ENCODE measurements at places on chromosomes 1 and 21.

DNA sequence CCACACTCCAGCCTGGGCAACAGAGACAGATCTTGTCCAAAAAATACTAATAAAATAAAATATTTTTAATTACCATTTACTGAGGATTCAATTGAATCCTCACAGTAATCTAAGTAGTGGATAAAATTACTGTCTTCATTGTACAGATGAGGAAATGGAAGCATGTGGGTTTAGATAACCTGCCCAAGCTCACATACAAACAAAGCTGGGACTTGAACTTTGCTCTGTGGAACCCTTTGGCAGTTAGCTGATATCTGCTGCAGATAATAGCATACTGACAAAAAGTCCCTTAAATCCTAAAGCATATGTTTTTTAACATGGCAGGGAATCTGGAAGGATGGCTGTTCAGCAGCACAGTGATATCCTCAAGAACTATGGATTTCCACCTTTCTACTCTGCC, 130.9 kb upstream of the MROH9 start:
- H3K4me3 ChIP-seq = no peak overlapping the region
- H3K4me1 ChIP-seq = peaks cover 4% of the 10 kb centered on the region
- no peaks in the 10 kb centered on the region for H3K27me3 ChIP-seq
- H3K27ac ChIP-seq = no peak overlapping the region
- no peak for DNase-seq

DNA sequence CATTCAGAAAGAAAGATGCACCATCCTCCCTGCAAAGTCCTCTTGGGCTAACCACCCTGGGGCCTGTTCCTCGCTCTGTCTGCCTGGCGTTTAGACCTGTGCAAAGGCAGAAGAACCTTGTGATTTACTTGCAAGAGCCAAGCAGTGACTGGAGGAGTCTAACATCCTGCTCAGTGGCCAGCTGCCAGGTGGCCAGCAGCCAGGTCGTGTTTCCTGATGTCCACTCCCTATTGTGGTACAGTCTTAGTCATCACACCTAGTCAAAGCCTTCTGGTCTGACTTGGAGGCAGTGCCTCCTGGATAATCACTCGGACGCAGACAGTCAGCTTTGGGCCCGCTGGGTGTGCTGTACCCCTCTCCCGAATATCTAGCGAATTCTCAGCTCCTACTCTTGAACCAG, 118.1 kb downstream of the PGBD5 start:
- H3K27ac ChIP-seq = no peak overlapping the region
- H3K4me3 ChIP-seq = no peak overlapping the region

DNA sequence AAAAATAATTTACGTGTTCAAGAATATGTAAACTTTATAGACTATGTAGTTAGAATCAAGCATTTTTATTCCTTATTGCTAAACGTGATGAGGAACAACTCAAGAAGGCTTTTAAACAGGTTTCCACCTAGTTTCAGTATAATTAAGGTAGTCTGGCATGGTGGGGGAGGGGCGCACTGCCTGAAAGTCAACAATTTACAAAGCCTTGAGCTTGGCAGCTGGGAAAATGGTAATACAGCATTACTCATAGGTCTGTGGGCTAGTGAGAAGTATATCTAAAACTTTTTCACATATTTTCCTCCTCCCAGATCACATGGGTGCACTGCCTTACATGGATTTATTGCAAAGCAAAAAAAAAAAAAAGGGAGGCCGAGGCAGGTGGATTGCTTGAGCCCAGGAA, 75.2 kb downstream of the EVI5 start:
- no peak overlapping the region for H3K4me3 ChIP-seq
- no peaks in the 10 kb centered on the region for H3K36me3 ChIP-seq
- no peaks in the 10 kb centered on the region for H3K4me1 ChIP-seq

- no peak overlapping the region for H3K4me3 ChIP-seq
- H3K4me1 ChIP-seq = peaks cover 43% of the 10 kb centered on the region
- H3K27me3 ChIP-seq = no peaks in the 10 kb centered on the region
- no peak for DNase-seq
- no peaks in the 10 kb centered on the region for H3K36me3 ChIP-seq
Observed at GRCh38 chr1:67460676-67461500, 30.7 kb upstream of the SERBP1 start.

DNA sequence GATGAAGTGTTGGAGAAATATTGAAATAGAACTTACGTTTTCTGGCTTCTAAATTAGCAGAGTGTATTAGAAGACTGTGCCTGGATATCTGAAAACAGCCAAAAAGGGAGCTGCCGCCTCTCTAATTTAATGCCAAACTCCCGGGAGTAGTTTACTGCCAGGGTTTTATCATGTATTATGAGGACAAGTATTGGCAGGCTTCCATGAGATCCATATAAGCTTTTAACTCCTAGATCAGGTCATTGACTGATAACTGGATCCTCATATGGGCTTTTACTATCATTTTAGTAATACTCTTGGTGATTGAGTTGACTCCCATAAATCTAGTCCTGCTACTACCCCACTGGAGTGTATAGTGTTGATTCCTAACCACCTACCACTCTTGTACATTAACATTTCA, 178.4 kb upstream of the CXADR start:
- H3K4me3 ChIP-seq = no peak overlapping the region
- H3K36me3 ChIP-seq = no peaks in the 10 kb centered on the region
- H3K4me1 ChIP-seq = no peaks in the 10 kb centered on the region
- DNase-seq = no peak
- H3K27me3 ChIP-seq = no peaks in the 10 kb centered on the region

- no peak overlapping the region for H3K27ac ChIP-seq
- no peak overlapping the region for H3K4me3 ChIP-seq
Observed at GRCh38 chr1:222697826-222698225, 14.5 kb downstream of the AIDA start.

GRCh38 chr1:31764312-31765040, at the start of gene ADGRB2:
Gene ADGRB2 (minus strand): TSS chr1:31764340. CDS start chr1:31757221, 7,119 bp downstream.
- peaks cover 49% of the 10 kb centered on the region for H3K4me1 ChIP-seq
- no peaks in the 10 kb centered on the region for H3K36me3 ChIP-seq
- H3K27me3 ChIP-seq = peaks cover 27% of the 10 kb centered on the region
- H3K27ac ChIP-seq = no peak within 1 kb of the TSS
- H3K4me3 ChIP-seq = peak within 1 kb of the TSS; percentile 66

GRCh38 chr1:235766794-235767285, 99.9 kb downstream of the LYST start:
- H3K27ac ChIP-seq = no peak overlapping the region
- peaks cover 51% of the 10 kb centered on the region for H3K36me3 ChIP-seq
- no peak for DNase-seq
- no peaks in the 10 kb centered on the region for H3K27me3 ChIP-seq
- no peaks in the 10 kb centered on the region for H3K4me1 ChIP-seq

DNA sequence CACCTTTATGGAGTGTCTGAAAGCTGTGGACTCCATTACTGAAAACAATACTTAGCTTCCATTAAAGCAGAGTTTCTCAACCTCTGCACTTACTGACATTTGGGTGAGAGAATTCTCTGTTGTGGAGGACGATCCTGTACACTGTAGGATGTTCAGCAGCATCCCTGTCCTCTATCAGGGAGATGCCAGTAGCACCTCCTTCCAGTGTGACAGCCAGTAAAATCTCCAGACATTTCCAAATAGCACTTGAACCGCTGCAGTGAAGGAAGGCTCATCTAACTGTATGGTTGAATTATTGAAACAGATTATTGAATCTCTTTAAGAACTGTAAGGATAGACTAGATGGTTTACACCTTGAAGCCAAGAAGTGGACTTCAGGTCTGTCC, 3.1 kb downstream of the PRDM2 start:
- H3K4me3 ChIP-seq = no peak overlapping the region
- no peaks in the 10 kb centered on the region for H3K36me3 ChIP-seq
- no peak for DNase-seq
- peaks cover 51% of the 10 kb centered on the region for H3K4me1 ChIP-seq
- H3K27ac ChIP-seq = no peak overlapping the region
- no peaks in the 10 kb centered on the region for H3K27me3 ChIP-seq
